Chondrocyte (in vitro differentiated cells): ENCODE measurements at places on chromosomes 7 and 10. TPM values are rescaled to one million over a fixed set of nuclear protein-coding genes. Genes with fewer than 3 reads are reported as not detected.

GRCh38 chr10:34701194-34701593 lies 113.9 kb downstream of the PARD3 start:
- peaks cover 88% of the 10 kb centered on the region for H3K4me1 ChIP-seq
- H3K27me3 ChIP-seq: no peaks in the 10 kb centered on the region
- DNase-seq: no peak
- H3K36me3 ChIP-seq: no peaks in the 10 kb centered on the region

DNA sequence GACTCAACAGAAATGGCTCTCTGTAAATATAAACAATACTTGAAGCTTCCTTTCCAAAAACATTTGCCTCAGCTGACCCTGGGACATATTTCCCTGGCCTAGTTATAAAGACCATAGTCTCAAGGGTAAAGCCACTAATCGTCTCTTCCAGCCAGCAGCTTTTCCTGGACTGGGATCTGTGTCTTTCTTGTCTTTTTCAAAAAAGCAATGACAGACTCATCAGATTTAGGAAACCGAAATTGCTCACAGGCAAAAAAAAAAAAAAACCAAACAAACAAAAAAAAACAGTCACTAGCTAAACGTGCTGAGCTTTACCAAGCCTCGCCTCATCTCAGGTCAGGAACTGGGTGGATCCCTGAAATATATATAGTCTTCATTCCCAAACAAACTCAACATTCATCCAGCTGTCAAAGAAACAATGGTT lies 23.5 kb downstream of the STN1 start:
- peak overlapping the region; percentile 49 for H3K27ac ChIP-seq
- no peak for DNase-seq
- no peaks in the 10 kb centered on the region for H3K27me3 ChIP-seq
- peaks cover 14% of the 10 kb centered on the region for H3K36me3 ChIP-seq
- H3K4me1 ChIP-seq: peaks cover 33% of the 10 kb centered on the region
- H3K4me3 ChIP-seq: no peak overlapping the region

GRCh38 chr7:54995610-54996363 lies 23.0 kb upstream of the EGFR start:
- no peaks in the 10 kb centered on the region for H3K27me3 ChIP-seq
- no peak overlapping the region for H3K27ac ChIP-seq
- DNase-seq: no peak
- no peaks in the 10 kb centered on the region for H3K36me3 ChIP-seq

DNA sequence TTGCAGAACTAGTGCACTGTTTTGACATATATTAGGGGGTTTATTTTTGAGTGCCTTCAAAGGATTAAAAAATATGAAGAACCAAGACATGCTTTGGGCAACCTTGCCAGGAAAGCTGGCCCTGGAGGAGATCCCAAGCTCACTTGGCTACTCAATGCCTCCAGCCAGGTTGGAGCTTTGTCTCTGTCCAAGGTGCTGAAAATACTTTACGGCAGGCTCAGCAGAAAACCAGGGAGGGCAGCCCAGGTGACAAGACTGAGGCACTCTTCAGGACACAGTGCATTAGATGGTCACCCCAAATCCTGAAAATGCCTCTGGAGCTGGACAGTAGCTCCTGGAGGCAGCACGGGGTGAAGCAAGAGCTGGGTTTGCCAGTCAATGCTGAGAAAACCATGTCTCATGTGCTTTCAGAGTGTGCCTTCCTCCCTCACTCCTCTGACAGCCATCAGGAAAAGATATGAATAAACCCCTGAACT lies 5.8 kb upstream of the KCNH2 start:
- no peak overlapping the region for H3K4me3 ChIP-seq
- no peak for DNase-seq
- H3K36me3 ChIP-seq: no peaks in the 10 kb centered on the region
- H3K27me3 ChIP-seq: peaks cover 43% of the 10 kb centered on the region
- H3K27ac ChIP-seq: no peak overlapping the region

DNA sequence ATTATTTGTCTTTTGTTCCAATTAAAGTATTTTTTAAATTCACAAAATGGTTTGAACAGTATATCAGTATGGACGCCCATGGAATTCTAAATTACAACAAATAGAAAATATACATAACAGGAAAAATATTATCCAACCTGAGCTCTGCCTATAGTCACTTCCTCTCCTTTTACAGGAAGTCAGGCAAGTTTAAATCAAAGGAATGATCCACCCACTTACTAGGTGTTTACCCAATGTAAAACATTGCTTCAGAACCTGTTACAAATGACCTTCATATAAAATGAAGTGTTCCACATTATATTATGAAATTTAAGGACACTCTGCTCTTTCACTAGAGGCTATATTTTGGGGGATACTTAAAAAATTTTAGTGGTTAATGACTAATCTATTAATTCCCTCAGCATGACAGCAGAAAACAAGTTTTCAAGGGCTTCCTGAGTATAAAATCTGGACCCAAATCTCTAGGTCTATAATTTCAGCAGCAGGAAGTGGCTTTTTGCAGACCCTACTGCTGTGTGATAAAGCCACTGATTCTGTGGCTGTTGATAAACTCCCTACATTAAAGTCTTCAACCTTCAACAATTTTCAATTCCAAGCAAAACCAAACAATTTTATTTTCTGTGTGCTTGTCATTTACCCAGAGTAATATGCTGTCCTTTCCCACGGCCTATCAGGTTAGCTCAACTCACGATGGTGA lies 722.6 kb downstream of the GATA3 start:
- H3K36me3 ChIP-seq: no peaks in the 10 kb centered on the region
- H3K4me3 ChIP-seq: no peak overlapping the region
- no peaks in the 10 kb centered on the region for H3K27me3 ChIP-seq
- DNase-seq: no peak

- no peak for DNase-seq
- peaks cover 23% of the 10 kb centered on the region for H3K4me1 ChIP-seq
- no peaks in the 10 kb centered on the region for H3K27me3 ChIP-seq
- H3K4me3 ChIP-seq: peak overlapping the region; percentile 85
- no peaks in the 10 kb centered on the region for H3K36me3 ChIP-seq
- H3K27ac ChIP-seq: peak overlapping the region; percentile 98
Observed at GRCh38 chr10:50625649-50626132, 1.9 kb upstream of the SGMS1 start.

- no peaks in the 10 kb centered on the region for H3K36me3 ChIP-seq
- no peak overlapping the region for H3K27ac ChIP-seq
- peaks cover 9% of the 10 kb centered on the region for H3K27me3 ChIP-seq
Observed at GRCh38 chr10:63829020-63829419, 307.8 kb downstream of the REEP3 start.

DNA sequence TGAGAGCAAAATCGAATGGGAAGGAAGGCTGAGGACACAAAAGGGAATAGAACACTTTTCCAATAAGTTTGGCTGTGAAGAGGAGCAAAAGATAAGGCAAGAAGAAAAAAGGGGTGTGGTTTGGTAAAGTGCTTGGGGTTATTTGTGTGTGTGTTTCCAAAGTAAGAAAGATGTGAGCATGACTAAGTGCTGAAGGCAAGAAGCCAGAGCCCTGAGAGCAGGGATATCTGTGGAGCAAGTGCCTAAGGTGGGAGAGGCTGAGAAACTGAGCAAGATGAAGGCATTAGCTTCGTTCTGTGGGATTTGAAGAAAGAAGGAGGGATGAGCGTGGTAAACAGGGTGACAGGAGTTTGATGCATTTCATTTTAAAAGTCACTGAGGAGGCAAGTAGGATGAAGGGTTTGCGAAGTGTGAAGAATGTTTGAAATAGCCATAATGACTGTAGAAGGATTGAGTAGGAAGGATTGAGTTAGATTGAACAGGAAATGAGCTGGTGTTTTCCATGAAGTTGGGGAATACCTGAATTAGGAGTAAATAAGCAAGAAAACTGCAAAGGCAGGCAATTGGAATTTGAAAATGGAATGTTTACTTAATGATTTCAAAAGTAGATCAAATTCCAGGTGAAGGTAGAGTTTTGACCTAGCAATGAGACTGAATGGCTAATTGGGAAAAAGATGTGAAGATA lies 19.9 kb upstream of the SP4 start:
- H3K27ac ChIP-seq: no peak overlapping the region
- no peak for DNase-seq
- H3K4me3 ChIP-seq: no peak overlapping the region
- H3K4me1 ChIP-seq: no peaks in the 10 kb centered on the region

ATAD1 gene
- 50.6 to 55.3 TPM (median 54.9 TPM) in 3 replicates for total RNA-seq

BICC1 gene
- 32.2 to 51.1 TPM (median 32.4 TPM) in 3 replicates for total RNA-seq
